Gastroesophageal sphincter (tissue), 4 donors: ENCODE measurements at places on chromosomes 1 and 21.

DNA sequence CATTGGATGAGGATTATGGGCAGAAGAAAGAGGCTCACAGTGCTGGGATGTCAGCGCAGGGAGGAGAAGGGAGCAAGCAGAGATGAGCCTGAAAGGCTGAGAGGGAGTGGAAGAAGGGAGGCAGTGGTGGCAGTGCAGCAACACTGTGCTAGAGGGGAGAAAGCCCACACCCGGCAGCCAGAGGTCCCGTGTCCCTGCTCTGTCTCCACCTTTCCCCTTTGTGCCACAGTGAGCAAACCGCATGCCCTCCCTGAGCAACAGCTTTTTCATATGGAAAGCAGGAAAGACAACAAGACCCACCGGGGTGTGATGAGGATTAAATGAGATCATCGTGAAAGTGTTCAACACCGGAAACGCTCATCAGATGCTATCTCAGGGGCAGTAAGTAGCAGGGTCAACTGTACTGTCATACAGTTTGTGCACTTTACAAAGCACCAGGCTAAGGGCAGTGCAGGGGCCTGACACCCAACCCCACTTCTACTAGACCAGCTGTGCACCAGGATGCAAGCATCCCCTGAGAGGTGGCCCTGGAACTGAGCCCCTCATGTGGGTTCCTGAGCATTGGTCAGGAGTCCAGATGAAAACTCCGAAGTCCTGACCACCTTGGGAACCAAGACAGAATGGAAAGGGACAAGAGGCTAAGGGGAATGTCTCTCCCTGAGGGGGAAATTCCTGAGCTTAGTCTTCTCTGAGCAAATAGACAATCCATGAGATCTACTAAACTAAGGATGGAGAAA, 9.1 kb downstream of the NHLH1 start:
- peak; percentile 40 for ATAC-seq

DNA sequence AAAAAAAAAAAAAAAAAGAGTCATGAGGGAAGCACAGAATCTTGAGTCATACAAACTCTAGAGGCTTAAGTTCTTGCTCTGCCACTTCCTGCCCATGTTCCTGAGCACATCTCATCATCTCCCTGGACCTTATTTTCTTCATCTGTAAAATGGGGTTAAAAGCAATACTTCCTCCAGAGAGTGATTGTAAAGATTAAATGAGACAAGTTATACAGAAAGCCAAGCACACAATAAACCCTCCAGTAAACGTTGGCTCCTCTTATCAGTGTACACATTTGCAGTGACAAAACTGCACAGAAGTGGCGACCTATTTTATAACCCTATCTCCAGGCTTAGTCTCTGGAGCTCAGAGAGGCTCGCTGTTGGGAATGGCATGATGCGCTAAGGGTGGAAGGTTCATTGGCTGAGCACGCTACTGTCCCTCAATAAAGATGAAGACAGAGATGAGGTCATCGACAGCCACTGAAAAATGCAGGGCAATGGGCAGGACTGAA, 82.1 kb downstream of the RRAGC start:
- ATAC-seq, result no peak

GRCh38 chr1:204406621-204407020, 5.0 kb downstream of the PPP1R15B start:
- no peak for ATAC-seq

DNA sequence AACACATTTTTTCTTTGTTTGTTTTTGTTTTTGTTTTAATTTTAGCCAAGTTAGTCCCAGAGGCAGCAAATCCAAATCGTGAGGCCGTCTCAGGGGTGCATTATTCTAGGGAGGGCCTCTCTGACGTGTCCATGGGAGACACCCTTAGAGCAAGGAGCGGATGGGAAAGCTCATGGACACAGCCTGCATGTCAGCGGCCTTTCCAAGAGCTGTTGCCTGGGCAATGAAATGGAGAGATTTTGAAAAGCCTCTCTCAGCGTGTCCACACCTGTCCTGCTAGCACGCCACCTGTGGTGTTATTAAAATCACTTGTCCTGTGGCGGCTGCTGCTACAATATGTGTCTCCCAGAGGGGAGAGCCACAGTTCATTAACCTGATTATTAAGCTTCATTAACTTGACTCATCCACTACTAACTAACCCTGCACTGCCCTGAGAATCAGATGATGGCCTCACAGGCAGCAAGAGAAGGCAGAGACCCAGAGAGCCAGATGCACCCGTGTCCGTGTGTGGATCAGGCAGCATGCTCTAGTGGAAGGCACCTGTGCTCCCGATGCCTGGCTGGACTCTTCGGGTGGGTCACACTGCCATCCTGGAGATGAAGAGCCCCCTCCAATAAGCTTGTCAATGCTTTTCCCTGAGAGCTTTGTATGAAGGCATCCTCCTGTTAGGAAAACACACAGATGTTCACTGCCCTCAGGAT, 133.3 kb downstream of the PGBD5 start:
- ATAC-seq, result no peak

- ATAC-seq, result no peak
Measured at GRCh38 chr1:73903092-73903491, 294.9 kb downstream of the LRRIQ3 start.

DNA sequence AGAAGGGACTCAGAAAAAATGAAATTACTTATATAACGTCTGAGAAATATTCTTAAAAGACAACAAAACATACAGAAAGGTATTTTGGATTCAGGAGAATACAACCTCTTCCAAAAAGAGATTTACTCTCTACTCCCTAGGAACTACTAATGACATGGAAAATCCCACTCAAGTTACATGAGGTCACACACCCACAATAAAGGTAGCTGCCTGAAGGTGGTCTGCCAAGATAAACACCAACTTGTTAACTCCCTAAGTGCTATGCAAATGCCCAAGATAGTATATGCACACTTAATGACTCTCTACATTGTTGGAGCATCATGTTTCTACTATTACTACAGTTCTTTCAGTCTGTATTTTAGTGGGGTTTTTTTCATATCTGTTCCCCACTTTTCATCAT, 26.5 kb downstream of the RERE start:
- no peak for ATAC-seq

DNA sequence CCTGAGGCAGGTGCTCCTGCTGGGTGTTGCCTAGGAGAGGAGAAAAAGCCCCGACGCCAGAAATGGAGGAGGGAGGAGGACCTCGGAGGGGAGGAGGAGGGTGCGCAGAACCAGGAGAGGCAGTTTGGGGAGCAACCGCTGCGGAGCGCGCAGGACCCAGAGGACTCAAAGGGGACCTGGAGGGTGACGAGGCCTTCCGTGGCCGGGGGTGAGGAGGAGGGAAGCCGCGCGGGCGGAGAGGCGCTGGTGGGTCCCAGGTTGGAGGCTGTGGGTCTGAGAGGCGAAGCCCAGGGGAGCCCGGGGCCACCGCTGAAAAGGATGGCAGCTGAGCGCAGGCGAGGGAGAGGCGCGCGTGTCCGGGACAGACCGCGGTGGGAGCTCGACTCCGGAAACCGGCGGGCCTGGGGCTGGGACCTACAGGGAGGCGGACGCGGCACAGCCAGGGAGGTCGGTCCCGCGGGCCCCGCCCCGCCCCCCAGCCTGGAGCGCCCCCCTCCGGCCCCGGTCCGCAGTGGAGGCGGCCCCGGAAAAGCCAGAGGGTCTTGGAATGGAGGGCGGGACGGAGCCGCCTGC, 15.1 kb downstream of the RNF223 start:
- ATAC-seq, result peak; percentile 22

DNA sequence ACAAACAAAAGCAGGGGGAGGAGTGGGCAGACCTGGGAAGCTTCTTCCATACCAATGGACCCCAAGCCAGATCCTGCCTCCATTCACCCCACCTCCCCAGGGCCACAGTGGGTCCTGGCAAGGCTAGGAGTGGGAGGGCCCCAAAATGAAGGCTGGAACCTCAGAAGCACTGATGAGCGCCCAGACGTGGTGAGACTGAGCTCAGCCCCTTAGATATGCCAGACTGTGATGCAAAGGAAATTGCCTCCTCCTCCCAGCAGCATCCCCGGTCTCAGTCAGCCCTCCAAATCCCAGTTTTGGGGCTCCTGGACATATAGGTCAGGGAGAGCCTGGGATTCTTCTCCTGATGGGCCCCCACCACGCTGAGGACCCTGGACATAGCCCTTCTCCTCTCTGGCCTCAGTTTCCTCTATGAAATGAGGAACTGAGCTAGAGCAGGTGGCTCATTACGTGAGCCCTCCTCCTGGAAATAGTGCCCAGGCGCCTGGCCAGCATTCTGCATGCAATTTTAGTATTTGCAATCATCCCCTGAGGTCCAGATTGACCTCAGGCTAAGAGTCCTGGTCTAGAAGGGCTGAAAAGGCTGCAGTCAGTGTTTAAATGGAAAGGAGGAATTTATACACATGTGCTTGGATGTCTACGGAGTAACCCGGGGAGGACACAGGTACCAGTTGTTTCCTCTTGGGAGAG, 33.5 kb downstream of the RHBG start:
- no peak for ATAC-seq

DNA sequence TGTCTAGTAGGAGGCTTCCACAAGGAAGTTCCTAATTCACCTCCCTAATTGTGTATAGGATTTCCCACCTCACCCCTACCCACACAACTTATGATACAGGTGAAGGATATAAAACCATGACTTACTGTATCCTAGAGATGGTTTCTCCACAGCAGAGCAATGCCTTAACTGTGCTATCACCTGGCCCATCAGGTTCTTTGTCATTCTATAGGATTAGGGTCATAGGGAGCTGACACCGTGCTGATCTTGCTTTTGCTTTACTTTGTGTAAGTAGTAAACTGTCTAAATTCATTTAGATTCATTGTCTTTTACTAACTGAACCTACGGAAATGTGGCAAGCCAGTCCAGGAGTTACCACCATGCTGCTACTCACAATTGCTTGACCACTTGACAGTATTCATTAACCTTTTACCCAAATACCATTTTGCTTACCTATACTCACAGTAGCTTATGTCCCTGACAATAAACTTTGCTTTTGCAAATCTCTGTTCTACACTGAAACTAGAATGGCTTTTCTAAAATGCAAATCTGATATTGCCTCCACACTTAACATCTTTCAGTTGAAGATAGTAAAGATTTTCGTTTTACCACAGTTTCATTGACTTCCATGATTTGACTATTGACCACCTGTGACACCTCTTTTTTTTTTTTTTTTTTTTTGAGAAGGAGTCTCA, 147.6 kb downstream of the IFI44 start:
- no peak for ATAC-seq

DNA sequence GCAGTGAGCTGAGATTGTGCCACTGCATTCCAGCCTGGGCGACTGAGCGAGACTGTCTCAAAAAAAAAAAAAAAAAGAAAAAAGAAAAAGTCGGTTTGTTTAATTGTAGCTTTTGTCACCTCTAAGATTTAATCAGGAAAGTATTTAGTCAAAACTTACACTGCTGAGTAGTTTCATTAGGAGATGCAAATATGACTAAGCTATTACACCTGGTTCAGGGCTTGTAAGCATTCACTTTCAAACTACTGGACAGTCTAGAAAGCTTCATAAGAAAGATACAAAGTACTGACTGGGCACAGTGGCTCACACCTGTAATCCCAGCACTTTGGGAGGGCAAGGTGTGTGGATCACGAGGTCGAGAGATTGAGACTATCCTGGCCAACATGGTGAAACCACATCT, 75.9 kb upstream of the CACYBP start:
- ATAC-seq, result no peak

DNA sequence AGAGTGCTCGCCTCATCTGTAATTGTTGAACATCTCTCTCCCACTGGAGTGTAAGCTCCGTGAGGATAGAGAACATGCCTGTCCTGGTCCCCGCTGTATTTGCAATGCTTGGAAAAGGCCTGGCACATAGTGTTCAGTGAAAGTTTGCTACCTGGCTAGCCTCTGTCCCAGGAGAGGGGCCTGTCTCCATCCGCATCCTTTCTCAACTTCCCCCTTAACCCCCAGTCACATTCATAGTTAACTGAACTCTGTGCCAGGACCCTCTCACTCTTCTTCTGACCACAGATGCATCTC, 15.2 kb downstream of the SPOCD1 start:
- no peak for ATAC-seq

GRCh38 chr1:13792419-13792818, 92.4 kb downstream of the PRDM2 start:
- no peak for ATAC-seq

GRCh38 chr1:97252076-97252475, 530.5 kb downstream of the PTBP2 start:
- ATAC-seq, result peak; percentile 69

- ATAC-seq, result peak; percentile 76
Measured at GRCh38 chr1:37471345-37472231, 2.8 kb upstream of the ZC3H12A start.

DNA sequence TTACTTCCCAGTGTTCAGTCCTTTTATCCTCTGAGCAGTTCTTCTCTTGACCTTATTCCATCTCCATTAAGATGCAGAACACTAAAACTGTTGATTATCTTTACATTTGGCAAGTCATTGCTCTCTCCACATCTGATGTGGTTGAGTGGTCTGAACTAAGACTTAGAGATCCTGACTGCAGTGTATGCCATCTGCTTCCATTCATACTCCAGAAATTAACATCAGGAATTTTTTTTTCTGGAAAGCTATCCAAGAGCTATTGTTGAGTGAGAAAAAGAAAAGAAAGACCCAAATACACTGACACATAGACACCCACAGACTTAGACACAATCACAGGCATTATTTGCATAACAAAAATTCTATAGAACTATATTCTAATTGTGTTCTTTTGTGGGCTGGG, 3.7 kb upstream of the TRIM62 start:
- ATAC-seq, result no peak

- ATAC-seq, result no peak
Measured at GRCh38 chr1:30730346-30731108, 7.1 kb upstream of the MATN1 start.

DNA sequence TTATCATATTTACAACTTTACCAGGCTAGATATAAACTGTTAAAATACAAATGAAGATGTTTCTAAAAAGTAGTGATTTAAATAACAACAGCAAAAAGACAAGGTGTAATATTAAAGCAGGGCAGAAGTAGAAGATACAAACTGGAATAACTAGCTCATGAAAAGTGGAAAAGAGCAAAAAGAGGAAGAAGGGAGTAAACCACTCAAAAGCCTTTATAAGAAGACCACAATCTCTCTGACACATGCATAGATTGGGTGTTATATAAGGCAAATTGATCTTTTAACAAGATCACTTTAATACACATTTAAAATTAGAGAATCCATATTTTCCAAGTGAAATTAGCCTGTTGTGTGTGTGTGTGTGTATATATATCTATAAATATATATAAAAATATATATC, 5.0 kb downstream of the DENND1B start:
- ATAC-seq, result no peak

- ATAC-seq, result no peak
Measured at GRCh38 chr1:174654560-174654959, 206.8 kb downstream of the GPR52 start.

- no peak for ATAC-seq
Measured at GRCh38 chr1:201422436-201423030, 1.0 kb upstream of the TNNI1 start.

DNA sequence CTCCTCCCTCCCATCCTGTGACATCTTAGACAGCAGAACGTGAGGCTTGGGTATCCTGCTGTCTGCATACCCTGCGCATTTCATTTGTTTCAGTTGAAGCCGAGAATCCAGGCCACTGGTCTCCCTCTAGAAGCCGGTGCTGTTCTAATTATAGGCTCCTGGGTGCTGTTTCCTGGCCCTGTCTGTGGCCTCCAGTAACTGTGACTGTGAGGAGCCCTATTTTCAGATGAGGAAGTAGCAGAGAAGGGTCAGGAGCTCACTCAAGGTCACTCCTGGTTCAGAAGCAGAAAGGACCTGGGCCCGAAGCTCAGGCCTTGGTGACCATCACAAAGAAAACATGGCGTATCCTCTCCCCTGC, 24.0 kb downstream of the COQ8A start:
- ATAC-seq, result no peak
